Mucosa of gallbladder (tissue), 1 donor: ENCODE measurements at places on chromosomes 6 and 20.

- no peak for DNase-seq
These were observed 173.2 kb downstream of the TMEM242 start for GRCh38 chr6:157150076-157150475.

- DNase-seq = no peak
These were observed 58.4 kb downstream of the ANKEF1 start for GRCh38 chr20:10093087-10093591.

DNA sequence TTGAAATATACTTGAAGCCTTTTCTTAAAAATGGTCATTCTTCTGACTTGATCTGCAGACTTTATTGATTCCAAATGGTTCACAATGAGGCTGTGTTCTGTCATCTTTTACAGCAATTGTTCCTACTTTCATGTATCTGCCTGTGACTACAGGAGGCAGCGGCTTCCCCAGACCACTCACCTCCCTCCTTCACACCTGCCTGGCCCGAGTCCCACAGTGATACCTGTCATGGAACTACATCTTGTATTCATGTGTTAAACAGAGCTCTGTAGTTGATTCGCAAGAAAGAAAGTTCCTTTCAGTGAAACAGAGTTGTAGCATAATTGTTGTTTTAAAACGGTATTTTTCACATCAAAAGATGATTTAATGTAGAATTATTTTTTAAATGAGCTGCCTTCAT, 673.5 kb upstream of the AGPAT4 start:
- DNase-seq = no peak

GRCh38 chr6:15254070-15254975, 8.5 kb downstream of the JARID2 start:
- DNase-seq = no peak

DNA sequence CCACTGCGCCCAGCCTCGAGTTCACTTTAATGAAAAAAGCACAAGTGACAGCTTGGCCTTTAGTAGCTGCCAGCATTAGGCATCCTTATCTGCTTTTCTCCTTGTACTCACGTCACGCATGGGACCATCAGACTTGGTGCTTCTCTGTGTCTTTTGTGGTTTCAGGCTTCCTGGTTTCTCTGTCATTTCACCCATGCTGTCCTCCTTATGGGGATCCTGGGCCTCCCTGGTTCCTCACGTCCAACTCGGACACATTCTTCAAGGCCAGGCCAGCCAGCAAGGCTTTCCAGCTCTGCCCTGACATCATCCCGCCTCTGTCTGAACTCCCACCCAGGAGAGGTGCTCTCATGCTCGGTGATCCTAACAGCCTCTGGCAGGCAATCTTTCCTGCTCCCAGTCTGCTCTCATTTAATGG, 83.2 kb downstream of the TIAM2 start:
- no peak for DNase-seq

DNA sequence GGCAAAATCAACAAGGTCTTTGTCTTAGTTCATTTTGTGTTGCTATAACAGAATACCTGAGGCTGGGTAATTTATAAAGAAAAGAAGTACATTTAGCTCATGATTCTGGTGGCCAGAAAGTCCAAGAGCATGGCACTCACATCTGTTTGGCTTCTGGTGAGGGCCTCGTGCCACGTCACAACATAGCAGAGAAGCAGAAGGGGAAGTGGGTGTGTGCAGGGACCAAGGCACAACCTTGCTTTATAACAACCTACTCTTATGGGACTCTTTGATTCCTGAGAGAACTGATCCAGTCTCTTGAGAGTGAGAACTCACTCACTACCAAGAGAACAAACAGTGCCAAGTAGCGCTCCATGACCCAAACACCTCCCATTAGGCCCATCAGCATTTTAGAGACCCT, 25.4 kb downstream of the GABRR2 start:
- DNase-seq = no peak

- DNase-seq = no peak
These were observed 272.3 kb downstream of the TENT5A start for GRCh38 chr6:81480139-81480538.

DNA sequence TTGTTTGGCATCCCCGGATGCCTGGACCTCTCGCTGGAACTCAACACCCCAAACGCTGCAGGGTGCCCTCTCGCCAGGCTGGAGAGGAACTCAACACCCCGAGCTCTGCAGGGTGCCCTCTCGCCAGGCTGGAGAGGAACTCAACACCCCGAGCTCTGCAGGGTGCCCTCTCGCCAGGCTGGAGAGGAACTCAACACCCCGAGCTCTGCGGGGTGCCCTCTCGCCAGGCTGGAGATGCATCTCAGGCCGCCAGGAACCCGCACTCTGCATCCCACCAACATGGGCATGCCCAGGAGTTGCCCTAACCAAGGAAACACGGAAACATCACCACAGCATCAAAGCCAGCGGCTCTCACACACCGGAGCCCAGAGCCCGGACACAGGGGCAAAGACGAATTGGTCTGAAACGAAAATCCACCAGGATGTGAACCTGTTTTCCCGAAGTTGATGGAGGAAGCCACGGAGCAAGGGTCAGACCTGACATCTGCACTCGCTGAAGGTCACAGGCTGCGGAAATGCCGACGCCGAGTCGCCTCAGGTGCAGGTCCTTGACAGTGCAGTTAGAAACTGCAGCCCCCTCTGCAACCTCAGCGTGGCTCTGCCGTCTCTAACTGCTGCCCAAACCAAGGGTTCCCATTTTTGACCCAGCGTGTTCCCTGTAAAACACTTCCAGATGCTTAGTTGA, 37.5 kb downstream of the DLL1 start:
- no peak for DNase-seq
